ENCODE measurements at places on chromosomes 11 and 22.

GRCh38 chr11:117588166-117588810 lies 208.7 kb downstream of the DSCAML1 start:
- no peak for DNase-seq

GRCh38 chr11:110317516-110317932 lies 21.1 kb upstream of the RDX start:
- no peak for DNase-seq

- no peak for DNase-seq
Observed at GRCh38 chr22:39645532-39645931, 75.0 kb downstream of the CACNA1I start.

GRCh38 chr11:15883455-15883920 lies 472.9 kb downstream of the SOX6 start:
- DNase-seq = no peak

GRCh38 chr22:19040391-19040861 lies 81.8 kb downstream of the DGCR2 start:
- no peak for DNase-seq

DNA sequence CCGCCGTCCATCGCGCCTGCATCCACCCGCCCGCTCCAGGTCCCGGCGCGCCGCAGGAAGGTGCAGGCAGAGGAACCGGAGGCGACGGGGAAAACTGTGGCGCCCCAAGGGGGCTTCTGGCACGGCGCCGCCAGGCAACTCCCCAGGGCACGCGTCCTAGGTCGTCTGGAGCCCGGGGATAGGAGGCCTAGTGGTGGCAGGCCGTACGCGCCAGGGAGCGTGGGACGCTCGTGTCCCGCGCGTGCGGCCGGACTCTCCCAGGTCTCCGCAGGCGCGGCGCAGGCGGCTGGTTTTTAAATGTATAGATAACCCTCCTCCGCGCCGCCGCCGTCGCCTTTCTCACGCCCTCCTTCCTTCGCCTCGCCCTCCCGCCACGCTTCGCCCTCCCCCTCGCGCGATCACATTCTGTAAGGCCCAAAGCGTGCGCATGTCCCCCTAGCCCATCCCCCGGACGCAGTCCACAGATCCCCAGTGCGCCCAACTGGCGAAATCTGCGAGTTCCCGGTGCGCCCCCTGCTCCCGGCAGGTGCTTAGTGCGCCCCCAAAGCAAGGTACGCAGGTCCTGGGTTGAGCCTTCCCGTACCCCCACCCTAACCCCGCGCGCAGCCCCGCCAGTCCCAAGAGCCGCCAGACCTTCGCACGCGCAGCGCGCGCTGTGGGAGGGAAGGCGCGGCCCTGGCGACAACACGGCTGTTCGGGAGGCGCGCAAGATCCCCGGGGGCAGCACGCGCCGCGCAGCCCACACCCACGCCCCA lies at the start of gene ASCL2:
Gene ASCL2, minus strand, starts transcription at position 267 of the 755 bp plus-strand sequence. Its CDS starts 256 bp downstream, at position 11.
- no peak for DNase-seq

DNA sequence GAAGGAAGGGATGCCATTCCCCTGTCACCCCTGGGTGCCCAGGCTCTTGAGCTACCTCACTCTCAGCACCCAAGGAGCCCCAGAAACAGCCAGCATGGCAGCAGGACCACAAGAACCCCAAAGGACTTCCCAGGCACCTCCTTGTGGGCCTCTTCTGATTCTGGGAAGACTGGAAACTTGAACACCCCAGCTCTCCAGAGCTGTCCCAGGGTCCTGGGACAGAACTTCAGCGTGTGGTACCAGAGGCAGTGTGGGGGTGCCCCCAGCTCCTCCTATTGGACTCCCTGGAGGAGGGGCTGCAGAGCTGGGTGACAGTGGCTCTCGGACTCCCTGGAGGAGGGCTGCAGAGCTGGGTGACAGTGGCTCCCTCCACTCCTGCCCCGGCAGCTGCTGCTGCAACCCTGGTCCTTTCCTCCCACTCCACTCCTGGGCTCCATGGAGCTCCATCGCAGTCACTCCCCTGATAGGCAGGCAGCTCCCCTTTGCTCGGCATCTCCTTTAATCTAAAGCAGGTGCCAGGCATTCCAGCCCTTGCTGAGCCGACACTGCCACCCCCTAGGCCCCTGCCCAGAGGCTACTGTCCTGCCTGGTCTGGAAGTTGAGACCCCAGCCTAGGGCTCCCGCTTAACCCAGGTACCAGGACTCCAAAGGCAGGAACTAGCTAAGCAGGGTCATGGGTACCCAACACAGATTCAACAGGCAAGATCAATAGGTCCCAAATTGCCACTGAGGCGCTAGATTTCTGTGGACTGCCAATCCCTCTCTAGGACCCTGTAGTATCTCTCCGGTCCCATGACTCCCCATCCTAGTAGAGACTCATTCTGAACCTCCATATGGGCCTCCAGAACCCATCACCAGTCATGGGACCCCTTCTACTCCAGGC lies 2.7 kb downstream of the BCL9L start:
- no peak for DNase-seq

GRCh38 chr11:3044915-3045314 lies 12.3 kb downstream of the CARS1 start:
- no peak for DNase-seq

GRCh38 chr11:72069787-72070251 lies 10.5 kb downstream of the NUMA1 start:
- DNase-seq = no peak

- DNase-seq = no peak
Observed at GRCh38 chr11:131889146-131889577, 518.7 kb downstream of the NTM start.

DNA sequence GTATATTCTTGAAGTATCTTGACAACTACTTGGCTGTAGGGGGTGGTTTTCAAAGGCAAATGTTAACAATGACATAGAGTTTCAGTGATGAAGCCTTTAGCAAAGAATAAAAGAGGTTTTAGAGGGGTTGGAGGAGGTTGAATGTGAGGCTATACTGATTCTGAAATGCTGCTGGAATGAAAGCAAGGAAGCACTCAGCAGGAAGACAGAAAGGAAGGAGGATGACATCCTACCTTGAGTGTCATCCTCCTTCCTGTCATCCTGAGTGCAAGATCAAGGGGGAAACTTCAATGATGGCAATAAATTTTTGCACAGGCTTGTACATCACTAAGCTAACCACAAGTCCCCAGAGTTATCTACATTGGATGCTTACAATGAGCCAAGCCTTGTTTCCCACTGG lies 120.5 kb downstream of the APIP start:
- no peak for DNase-seq

DNA sequence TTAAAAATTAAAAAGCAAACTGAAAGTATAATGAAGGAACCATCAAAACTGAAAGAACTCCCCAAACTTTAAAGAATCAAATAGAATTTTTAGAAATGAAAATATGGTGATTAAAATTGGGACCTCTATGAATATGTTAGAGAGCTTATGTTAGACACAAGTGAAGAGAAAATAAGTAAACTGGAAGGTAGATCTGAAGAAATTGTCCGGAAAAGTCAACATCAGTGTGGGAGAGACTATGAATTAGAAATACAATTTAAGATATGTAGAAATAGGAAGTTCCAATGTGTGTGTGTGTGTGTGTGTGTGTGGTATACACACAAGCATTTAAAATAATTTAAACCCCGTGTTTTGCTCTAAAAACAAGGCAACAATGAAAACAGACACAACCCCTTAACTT lies 4.9 kb upstream of the OR8B4 start:
- DNase-seq = no peak

DNA sequence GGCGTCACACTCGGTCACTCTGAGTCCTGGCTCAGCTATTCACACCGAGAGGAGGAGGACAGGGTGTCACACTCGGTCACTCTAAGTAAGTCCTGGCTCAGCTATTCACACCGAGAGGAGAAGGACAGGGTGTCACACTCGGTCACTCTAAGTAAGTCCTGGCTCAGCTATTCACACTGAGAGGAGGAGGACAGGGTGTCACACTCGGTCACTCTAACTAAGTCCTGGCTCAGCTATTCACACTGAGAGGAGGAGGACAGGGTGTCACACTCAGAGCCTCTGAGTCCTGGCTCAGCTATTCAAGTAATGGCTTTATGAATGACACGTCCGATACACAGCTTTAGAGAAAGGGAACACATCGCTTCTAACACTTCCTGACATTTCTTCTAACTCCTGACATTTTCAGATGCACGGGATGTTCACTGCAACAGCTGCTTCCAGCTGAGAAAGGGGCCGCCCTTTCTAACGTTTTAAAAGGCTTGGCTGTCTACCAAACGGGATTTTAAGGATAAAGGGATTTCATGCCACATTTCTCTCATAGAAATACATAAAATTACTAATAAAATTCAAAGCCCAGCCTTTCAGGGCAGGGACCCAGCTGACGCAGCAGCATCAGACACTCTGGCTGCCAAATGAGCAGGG lies 28.1 kb downstream of the DRD4 start:
- DNase-seq = no peak

DNA sequence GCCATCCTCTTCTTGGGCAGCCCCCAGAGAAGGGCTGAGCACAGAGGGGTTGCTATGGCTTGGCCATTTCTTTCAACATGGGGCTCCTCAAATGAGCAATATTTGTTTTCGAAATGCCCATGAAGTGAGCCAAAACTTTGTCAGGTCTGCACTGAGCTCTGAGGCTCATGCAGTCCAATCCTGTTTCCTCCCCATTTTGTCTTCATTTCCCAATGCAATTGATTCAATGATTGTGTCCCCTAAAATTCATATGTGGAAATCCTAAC lies 60.6 kb upstream of the CD44 start:
- DNase-seq = no peak

DNA sequence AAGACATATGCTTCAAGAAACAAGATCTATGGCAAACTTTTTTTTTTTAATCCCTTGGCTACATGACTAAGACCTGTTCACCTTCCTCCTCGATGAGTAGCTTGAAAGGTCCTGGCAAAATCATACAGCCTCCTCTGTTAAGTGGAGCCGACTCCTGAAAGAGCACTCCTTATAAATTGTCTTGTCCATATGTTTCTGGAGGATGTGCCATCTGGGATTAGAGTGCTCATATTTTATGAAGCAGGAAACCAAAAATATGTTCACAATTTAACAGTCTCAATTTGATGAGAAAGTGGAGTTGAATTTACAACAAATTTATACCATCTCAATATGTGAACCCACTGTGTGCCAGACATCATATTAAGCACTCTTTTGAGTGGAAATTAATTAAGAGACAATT lies 912.1 kb upstream of the FAT3 start:
- DNase-seq = no peak

DNA sequence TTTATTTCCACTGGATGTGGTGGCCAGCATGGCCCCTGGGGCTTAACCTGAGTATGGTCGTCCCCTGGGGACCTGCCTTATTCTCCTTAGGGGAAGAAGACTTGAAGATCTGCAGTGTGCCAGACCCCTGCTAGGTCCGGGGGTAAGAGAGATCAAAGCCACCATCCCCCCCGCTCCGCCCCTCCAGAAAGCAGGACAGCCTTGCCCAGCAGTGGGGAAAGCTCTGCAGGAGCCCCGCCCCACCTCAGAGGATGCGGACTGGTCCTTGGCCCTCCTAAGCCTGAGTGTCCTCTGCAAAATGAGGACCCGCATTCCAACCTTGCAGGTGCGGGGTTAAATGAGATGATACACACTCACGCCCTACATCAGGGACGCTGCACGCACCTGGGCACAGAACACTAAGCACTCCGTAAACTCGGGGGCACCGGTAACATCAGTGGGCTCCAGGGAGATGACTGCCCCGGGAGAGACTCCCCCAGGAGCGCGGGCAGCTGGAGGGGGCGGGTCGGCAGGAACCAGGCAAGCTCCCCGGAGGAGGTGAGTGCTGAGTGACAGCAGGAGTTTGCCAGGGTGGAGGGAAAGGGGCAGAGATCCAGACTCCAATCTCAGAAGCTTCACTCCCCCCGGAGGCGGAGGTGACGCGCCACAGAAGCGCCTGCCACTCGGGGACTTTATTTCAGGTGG lies 564 bp upstream of the ANO1 start:
- no peak for DNase-seq

DNA sequence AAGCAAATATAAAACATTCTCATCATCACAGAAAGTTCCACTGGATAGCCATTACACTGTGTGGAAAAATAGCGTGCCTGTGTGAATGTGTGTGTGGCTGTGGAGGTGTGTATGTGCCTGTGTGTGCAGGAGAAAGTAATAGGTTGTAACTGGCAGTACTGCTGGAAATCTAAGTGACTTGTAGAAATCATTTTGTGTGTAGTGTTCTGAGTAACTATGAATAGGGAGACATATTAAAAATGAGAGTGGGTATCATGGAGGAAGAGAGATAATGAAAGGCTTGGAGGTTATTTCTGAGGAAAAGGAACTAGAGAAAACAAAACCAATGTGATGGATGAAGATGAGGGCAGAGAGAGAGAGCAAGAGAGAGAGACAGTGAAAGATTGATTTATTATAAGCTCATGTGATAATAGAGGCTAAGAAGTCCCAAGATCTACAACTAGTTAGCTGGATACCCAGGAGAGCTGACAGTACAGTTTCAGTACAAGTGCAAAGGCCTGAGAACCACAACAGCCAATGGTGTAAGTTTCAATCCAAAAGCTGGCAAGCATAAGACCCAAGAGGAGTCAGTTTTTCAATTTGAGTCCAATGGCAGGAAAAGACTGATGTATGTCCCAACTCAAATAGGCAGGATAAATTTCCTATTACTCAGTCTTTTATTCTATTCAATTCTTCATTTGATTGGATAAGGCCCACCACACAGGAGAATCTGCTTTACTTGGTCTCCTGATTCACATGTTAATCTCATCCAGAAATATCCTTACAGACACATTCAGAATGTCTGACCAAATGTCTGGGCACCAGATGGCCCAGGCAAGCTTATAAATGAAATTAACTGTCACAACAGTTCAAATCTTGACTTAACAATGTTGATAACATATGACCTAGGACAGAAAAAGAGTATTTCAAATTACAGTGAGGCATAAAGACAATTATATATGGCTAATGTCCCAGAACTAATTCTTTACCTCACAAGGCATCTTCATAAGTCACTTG lies 14.9 kb downstream of the KBTBD3 start:
- no peak for DNase-seq

DNA sequence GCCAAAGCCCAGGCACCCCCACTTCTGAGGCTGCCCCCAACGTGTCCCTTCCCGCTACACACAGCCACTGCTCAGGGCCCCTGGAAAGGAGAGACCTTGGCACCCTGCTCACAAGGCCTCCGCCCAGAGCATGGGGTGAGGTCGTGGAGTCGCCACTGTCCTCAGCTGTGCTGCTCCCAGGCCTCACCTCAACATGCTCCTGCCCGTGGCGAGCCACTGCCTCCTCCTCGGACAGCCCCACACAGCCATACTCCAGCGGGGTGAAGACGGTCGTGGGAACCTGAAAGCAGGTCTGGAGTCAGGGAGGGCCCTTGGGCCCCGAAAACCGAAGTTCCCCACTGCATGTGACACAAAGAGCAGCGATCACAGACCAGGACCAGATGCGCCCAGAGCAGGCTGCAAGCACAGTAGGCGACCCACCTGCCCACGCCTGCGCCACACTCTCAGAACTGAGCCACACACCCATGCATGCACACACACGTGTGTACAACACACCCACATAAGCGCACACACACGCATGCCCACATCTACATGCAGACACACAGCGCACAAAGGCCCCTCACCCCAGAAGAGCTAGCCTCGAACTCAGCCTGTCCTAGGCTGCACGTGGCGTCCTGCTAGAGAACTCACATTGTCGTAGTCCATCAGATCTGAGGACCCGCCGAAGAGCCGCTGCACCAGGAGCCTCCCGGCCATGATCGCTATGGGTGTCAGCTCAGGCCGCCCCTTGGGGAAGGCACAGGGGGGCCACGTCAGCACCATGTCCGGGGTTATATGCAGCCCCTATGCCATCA lies 25.5 kb upstream of the GNB1L start:
- no peak for DNase-seq

Data from stimulated activated CD8-positive, alpha-beta memory T cell treated with anti-CD3 and anti-CD28 coated beads, Interleukin-7, amount 100 ng/mL, for 4 hours (primary cell).